ENCODE measurements at places on chromosomes 7 and 10. TPM values are rescaled to one million over a fixed set of nuclear protein-coding genes. Genes with fewer than 3 reads are reported as not detected.
A peak's percentile ranks its signal among the peaks of the same experiment; 100 is the strongest.

Gene CALML3
- not detected for polyA plus RNA-seq

Gene IKZF5
- 27.5 TPM for polyA plus RNA-seq

- DNase-seq = no peak
These were observed 42.9 kb downstream of the IDE start for GRCh38 chr10:92530891-92531535.

DNA sequence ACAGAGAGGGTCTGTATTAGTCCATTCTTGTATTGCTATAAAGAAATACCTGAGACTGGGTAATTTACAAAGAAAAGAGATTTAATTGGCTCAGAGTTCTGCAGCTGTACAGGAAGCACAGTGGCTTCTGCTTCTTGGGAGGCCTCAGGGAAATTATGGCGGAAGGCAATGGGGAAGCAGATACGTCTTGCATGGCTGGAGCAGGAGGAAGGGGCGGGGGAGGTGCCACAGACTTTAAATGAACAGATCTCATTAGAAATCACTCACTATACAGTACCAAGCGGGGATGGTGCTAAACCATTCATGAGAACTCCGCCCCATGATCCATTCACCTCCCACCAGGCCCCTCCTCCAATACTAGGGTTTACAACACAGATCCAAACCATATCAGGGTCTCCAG lies 3.7 kb upstream of the CALU start:
- no peak for DNase-seq

DNA sequence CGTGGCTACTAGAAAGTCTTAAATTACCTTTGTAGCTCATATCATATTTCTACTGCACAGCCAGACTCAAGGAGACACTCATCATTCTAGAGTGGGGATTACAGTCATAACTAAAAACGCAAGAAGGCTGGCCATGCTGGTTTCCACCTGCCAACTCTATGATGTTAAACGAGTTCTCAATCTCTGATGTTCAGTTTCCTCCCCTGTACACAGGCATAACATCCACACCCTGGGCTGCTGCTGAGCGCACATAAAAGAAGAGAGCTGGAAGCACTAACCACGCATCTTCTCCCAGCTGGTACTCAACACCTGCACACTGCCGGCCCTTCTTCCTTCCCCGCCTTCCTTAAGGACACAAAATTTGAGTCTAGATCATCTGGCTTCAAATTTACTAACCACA lies 60.5 kb downstream of the SORBS1 start:
- no peak for DNase-seq

DNA sequence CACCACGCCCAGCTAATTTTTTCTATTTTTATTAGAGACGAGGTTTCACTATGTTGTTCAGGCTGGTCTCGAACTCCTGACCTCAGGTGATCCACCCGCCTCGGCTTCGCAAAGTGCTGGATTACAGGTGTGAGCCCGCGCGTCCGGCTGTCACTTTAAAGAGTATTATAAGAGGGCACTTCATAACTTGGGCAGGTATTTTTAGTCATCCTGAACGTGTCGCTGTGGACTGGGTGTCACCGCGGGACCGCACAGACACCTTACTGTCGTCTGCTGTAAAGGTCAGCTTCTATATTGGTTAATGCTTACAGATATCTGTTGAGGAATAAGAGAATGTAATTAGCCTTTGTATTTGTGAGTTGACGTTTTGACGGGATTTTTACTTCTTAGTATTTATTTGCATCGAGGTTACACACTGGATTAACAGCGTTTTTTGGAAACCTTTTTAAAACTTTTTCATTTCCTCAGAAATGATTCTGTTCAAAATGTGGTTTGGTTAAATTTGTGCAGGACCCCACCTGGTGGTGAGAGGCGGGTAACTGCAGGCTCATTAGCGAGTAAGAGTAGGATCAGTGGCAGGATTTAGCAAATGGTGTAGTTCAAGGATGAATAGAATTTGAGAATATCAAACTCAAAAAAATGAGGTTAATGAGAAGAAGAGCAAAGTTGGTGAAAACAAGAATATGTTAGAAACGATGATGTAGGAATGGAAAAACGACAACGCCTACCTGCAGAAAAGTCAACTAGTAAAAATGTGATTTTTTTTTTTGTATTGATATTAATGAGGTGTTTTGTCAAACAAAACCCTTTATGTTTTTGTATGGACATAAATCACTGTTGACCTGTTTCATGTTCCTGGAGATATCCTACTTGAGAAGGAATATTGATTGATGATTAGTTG lies 3.2 kb downstream of the DNAJB6 start:
- DNase-seq = peak; percentile 71

- no peak for DNase-seq
These were observed 69.6 kb downstream of the CYP26A1 start for GRCh38 chr10:93143281-93143680.

DNA sequence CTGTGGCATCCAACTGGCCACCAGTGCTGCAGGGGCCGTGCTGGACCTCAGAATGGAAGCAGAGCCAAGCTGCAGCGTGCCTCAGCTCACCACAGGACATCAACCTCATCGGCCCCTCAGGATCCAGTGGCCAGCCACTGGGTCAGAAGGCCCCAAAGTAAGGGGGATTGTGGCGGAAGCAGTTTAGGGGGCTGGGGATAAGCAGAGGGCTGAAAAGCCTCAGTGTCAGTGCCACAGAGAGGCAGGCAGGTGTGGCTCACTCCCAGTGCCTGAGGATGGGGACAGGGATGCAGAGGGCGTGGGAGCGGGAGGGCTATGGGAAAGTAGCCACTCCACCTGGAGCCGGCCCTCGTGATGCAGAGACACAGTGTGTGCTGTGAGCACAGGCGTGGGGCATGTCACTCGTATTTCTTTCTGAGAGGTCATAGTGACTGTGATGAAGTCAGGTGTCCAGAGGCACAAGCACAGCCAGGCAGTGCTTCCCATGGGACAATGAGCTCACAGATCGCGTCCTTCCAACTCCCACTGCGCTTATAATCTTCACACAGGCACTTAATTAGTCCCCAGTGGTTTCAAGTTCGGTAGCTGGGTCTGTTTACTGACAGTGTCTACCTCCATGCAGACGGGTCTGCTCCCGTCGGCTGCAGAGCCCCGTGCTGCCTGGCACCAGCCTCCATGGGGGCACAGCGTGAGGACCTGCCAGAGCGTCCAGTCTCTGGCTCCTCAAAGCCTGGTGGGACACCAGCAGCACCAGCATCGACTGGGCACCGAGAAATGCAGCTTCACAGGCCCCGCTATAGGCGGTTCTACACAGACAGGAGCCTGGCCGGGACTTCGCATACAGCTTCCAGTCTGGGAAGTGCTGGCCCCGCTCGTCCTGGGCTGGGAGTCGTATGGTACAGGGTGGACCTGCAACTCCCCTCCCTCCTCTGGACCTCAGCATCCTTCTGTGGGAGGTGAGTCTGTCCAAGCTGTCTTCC lies 42.9 kb upstream of the CNPY1 start:
- no peak for DNase-seq

All from left kidney (tissue), 8 donors.